ENCODE measurements at places on chromosomes 7 and 10.

- DNase-seq: no peak
Measured at GRCh38 chr10:114372179-114372578, 32.1 kb downstream of the AFAP1L2 start.

DNA sequence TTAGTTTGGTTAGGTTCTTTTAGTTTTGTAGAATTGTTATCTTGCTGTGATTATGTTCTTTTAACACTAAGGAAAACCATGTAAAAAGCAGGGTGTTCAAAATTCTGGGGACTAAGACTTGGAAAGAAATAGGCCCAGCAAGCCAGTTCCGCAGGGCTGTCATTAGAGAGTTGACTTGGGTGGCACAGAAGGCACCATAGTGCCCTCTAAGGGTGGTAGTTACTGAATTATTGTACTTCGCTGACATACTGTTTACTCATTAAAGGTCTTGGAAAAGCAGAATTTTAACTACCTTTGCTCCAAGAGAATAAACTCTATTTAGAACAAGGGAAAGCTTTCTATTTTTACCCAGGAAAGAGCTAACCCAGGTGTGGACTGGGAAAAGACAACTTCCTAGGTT, 86.5 kb downstream of the OTUD1 start:
- no peak for DNase-seq

- DNase-seq: no peak
Measured at GRCh38 chr7:47506382-47507339, 75.2 kb downstream of the TNS3 start.

GRCh38 chr7:12291870-12292269, 80.8 kb downstream of the TMEM106B start:
- DNase-seq: no peak

- DNase-seq: no peak
Measured at GRCh38 chr7:129098409-129099084, 43.6 kb upstream of the TNPO3 start.

DNA sequence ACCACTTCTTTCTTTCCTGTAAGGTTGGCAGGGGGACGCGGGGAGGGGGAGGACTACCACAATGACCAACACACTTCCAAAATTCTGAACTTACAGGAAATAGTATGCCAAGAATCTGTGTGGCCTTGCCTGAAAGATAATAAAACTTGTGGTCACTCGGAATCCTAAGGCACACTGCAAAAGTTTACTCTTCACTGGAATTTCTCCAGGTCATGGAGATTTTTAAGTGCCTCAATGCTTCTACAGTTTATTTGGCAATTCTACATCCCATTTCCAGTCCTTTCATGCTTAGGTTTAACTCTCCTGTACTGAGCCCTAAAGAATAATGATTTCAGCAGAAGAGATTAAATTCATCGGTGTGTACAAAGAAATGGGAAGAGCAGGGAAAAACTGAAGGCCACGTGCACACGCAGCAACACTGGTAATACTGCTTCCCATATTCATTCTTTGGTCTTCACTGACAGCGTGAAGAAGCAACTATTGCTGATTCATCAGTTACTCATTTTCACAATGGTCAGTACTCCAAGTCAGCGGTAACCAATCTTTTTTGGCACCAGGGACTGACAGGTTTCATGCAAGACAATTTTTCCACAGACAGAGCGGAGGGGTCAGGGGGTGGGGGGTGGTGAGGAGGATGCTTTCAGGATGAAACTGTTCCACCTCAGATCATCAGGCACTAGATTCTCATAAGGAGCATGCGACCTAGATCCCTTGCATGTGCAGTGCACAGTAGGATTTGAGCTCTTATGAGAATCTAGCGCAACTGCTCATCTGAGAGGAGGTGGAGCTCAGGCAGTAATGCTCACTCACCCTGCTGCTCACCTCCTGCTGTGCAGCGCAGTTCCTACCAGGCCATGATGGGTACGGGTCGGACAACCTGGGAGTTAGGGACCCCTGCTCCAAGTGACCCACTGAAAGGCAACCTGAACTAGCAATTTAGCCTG, 9.8 kb downstream of the LARP4B start:
- DNase-seq: no peak

DNA sequence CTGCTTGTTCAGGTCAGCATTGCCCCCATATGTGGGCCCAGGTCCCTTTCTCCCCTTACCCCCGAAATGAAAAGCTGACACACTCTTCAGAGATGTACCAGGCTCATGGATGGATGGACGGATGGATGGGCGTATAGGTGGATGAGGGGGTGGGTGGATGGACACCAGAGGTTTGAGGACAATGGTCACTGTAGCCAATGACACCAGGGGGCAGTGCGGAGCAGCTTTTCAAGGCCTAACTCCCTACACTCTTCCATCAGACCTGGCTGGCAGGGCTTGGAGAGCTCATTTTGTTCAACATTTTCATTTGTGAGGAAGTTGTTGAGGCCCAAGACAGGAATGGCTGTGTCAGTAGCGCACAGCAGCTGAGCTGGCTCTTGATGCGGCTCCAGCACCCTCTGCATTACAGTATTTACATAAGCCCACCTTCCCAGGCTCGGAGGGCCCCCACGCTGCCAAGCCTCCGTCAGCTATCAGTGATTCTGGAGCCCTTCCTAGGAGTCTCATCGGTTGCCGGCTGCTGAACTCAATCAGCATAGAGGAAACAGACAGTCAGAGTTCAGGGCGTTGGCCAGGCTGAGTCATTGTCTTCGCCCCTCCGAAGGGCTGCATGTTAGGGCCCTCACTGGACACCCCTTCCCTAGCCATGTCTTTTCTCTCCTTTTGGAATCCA, 11.6 kb upstream of the FFAR4 start:
- peak; percentile 22 for DNase-seq

DNA sequence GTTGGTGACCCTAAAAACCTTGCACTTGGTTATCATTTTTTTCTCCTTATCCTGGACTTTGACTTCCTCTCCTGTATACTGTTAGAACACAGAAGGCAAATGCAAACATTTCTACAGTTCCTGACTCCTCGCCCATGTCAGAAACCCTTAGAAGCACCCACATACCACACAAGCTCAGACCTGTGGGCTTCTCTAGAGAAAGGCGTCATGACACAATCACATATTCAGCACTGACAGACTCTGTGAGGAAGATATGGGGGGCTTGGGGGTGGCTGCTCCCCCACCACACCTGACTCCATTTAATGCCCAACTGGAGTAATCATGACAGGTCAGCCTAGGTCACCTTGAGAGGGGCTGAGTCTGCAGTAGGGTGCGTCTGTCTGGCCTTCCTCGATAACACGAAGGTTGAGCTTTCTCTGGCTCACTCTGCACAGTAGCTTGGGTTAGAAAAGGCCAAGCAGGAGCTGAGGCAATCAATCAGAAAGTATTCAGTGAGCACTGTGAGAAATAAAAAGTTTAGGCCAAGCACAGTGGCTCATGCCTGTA, 50.9 kb downstream of the CCDC3 start:
- DNase-seq: no peak

DNA sequence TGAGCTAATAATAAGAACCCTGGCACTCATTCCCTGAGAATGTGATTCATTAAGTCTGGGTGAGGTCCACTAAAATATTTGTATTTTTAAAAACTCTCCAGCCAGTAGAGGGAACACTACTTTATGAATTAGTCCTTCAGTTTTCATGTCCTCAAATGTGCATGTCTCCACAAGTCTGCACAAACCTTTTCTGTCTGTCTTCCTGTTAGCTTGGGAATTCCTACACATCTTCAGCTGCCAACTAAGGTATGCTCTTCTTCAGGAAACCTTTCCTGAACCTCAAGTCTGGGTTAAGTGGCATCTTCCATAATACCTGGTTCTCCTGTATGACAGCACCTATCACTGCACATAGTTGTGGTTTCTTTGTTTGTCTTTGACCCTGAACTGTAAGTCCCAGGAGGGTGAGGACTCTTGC, 119.6 kb upstream of the MKX start:
- no peak for DNase-seq

GRCh38 chr10:71999360-72000072, 35.3 kb downstream of the CHST3 start:
- no peak for DNase-seq

GRCh38 chr10:102135956-102136526, 3.2 kb downstream of the PPRC1 start:
- peak; percentile 33 for DNase-seq

- no peak for DNase-seq
Measured at GRCh38 chr7:26153241-26153822, 1.3 kb downstream of the NFE2L3 start.

- no peak for DNase-seq
Measured at GRCh38 chr7:36711256-36711655, 13.0 kb downstream of the AOAH start.

DNA sequence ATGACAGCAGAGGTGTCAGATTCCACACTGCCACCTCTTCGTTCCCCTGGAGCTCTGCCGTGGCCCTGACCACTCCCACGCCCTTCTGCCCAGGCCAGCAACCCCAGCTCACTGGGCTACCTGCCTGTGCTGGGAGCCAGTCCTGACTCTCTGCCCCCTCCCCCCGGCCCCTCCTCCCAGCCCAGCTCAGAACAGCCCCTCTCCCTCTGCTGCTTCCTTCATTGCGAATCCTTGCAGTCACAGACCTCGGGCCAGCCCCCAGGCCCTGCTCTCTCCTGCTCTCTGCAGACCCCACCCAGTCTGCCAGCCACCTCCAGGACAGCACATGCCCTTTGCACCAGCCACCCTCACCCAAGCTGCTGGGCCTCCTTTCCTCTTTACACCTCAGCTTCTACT, 60.4 kb downstream of the TCERG1L start:
- DNase-seq: peak; percentile 2

- no peak for DNase-seq
Measured at GRCh38 chr7:102223184-102223583, 63.5 kb upstream of the SH2B2 start.

- DNase-seq: no peak
Measured at GRCh38 chr10:33117230-33117629, 159.2 kb upstream of the ITGB1 start.

DNA sequence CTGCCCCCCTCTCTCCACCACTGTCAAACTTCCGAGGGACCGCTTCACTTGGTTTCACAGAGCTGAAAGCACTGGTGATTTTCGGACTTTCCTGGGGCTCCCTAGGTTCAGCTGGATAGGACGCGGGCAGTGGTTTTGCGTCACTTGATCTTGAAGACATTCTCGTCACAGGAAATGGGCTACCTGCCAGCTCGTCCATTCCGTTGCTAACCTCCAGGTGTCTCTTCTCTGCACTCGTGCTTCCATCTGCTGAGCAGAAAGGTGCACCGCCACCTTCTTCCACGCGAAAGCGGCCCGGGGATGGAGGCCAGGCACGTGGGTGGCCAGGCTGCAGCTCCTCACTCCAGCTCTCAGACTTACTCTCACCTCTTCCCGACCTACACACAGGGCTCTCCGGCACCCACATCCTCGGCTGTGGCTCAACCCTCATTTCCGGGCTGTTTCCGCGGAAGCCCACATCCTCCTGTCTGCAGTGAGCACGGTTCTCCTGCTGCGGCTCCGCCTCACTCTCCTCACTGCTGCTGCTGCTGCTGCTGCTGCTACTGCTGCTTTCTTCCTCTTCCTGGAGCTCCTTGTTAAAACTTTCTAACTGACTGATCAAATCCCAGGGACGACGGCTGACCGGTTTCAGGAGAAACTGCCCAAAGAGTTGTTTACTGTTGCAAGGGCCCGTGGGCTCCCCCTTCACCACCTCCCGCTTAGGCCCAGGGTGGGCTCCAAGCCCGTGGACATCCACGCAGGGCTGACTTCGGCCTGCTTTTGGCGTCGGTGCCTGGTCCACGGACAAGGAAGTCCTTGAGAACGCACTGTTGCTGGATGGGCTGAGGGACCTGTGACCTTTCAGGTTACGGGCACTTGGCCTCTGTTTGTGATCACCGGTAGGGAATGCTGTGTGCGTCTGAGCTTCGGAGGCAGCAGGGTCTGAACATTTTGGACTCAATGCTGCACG, 32.1 kb downstream of the JCAD start:
- DNase-seq: peak; percentile 45

DNA sequence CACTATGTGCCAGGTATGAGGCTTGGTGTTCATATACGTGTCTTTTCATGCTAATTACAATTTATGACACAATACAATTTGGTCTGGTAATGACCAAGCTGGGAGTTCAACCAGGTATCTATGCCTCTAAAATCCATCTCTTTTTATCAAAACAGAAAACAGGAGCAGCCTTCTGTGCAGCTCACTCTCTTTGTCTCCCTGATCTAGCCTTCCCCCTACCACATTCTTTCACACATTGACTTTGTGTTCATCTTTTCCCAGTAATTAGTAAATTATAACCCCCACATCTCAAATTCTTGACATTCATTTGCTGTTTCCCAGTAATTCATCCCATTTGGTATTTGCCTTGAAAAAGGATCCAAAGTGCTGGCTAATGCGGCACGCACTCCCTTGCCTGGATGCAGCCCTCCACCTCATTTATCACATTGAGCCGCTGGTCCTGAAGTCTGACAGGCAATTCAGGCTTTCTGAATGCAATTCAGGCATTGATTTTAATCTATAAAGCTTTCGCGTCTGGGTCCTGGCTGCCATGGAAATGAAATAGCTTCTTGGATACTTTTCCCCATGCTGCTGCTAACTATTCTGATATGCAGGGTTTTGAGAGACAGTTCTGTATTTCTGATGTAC, 112.5 kb upstream of the ANKRD1 start:
- no peak for DNase-seq

DNA sequence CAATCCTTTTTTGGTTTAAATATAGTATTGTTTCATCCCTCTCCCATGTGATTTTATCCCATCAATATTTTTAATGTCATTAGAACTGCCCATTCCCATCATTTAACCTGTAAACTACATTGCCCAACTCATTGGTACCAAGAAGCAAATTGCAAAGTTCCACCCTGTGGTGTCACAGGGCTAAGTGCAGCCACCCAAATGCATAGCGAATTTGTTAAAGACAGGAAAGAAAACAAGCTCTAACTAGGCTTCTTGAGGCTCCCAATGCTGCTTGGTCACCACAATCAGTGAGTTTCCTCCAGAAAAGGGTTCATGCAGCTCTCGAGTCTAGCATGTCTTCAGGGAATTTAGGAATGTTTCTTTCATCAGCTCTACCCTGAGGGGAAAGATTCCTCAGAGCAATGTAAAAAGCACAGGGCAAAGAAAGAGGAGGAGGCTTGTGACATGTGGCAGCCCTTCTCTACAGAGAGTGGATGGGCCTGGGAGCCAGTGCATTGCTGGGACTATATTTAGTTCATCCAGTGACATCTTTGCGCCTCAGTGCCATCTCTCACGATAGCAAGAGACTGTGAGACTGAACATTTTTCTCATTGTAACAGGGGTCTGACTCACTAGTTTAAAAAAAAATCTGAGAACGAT, 58.1 kb downstream of the CAV1 start:
- DNase-seq: no peak

GRCh38 chr7:5428478-5429252, 5.0 kb upstream of the TNRC18 start:
- DNase-seq: no peak

GRCh38 chr10:34491678-34492077, 323.4 kb downstream of the PARD3 start:
- DNase-seq: no peak

GRCh38 chr7:6155596-6155995, 116.8 kb downstream of the CYTH3 start:
- no peak for DNase-seq

GRCh38 chr7:158495216-158495615, 92.4 kb downstream of the PTPRN2 start:
- no peak for DNase-seq

Data from NCI-H2029 (cell line).